ENCODE measurements at places on chromosomes 12 and 14.

DNA sequence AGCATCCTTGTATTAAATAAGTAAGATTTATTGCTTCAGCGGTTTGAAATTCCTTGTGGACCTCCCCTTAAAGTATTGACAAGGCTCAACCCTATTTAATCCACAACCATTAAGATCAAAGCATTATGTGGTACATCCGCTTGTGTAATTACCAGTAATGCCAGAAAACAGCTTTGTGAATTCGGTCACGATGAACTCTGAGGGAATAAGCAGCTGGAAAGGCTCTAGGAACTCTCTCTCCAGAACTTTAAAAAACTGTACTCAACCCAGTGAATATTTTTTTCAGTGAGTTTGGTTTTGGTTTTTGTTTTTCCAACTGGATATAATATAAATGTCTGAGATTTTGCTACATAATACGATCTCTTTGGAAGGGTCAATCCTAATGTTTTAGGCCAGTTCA is 49.3 kb upstream of the DIO2 start:
- no peak for DNase-seq

GRCh38 chr14:49516286-49516685 is 69.9 kb downstream of the RPS29 start:
- no peak for DNase-seq

GRCh38 chr12:42003031-42003430 is 141.6 kb downstream of the GXYLT1 start:
- DNase-seq = no peak

DNA sequence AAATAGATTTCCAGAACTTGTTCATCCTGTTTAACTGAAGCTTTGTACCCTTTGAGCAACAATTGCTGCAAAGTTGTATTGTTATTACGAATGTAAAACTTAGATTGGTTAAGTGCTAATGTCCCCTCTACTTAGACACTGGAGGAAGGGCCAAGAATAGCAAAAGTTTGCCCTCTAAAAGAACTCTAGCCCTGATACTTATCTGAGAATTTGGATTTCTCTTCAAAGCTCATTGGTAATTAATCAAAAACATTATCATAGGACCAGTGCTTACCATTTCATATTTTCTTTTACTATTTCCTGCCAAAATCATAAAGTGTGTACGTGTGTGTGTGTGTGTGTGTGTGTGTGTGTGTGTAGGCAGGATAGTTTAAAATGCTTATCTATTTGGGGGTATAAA is 58.2 kb downstream of the LMNTD1 start:
- DNase-seq = no peak

GRCh38 chr14:95346820-95347219 is 27.1 kb upstream of the CLMN start:
- DNase-seq = no peak

DNA sequence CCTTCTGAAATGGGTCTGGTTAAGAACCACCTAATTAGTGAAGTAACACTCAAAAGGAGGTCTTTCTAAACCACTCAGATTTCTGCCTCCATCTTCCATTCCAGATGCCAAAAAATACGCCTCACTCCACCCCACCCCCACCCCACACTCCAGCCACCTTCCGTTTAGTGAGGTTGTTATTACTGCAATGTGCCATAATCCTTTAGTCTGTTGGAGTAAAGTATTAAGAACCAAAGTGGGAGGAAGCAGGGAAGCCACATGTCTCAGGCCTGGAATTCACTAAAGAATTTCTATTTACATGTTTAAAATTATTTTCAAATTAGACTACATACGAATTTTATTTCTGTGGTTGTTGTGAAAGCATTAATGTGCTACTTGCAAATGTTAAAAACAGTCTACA is 7.4 kb downstream of the KIF21A start:
- DNase-seq = no peak

- no peak for DNase-seq
Observed at GRCh38 chr14:22370084-22370847, 218.8 kb downstream of the DAD1 start.

GRCh38 chr14:74472601-74473000 is 20.5 kb downstream of the NPC2 start:
- no peak for DNase-seq

- DNase-seq = no peak
Observed at GRCh38 chr14:59069163-59069854, 119.2 kb upstream of the DAAM1 start.

DNA sequence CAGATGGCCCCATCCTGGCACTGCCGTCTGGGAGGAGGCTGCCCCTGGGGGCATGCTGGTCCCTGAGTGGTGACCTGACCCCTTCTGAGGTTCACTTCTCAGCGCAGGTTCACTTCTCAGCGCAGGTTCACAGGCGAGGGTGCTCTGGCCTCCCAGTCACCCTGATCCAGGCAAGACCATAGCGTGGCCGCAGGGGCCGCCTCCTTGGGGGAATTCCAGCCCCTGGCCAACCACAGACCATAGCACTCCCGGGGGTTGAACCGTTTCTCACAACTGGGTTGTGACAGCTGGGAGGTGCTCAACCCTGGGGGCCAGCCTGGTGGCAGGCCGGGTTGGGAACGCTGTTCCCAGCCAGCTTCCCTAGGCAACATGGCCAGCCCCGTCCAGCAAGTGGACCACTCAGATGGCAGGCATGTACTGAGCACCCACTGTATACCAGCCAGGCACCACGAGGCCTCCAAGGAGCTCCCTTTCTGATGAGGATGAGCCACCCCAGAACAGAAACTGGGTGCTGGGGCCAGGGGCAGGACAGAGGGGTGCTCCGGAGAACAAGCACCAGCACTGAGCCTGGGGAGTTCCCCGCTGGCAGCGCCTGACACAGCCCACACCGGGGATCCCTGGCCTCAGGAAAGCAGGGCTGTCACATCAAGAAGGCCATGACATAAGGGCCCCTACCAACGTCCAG is 28.3 kb upstream of the ZFP36L1 start:
- DNase-seq = no peak

GRCh38 chr14:96057738-96058137 is 18.6 kb downstream of the C14orf132 start:
- no peak for DNase-seq

DNA sequence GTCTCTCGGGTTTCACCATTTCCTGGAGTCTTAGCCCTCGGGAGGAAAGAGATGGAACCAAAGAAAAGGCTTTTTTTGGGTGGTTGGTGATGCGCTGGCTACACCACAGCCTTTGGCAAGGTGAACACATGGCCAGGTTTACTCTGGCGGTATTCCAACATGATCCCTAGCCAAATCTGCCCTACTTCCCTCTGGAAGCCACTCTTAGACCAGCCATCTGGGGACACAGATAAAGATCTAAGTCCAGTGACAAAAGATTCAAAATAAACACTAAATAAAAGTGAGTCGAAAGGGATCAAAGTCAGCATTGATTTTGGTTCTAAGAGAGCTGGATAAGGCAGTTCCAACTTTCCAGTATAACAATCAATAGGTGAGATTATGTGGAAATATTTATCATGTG is 694.5 kb downstream of the VRK1 start:
- DNase-seq = no peak

DNA sequence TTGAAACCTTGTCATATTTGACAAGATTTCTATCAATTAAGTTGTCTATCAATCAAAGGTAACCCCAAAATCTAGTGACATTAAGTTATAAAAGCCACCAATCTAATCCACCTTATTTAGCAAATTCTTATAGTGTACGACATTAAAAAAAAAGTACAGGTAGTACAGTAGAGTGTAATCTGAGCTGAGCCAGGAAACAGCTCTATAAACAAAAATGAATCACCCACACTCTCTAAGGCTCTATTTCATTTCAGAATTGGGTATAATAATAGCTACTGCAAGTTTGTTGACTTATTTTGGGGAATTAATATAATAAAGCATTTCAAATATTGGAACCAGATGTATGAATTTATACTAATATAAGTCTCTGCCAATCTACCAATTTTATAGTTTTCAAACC is 342.4 kb upstream of the FLRT2 start:
- DNase-seq = no peak

GRCh38 chr12:15527201-15528080 is 205.1 kb downstream of the PTPRO start:
- no peak for DNase-seq

GRCh38 chr14:45559626-45560025 is 306.6 kb upstream of the MIS18BP1 start:
- DNase-seq = no peak

- no peak for DNase-seq
Observed at GRCh38 chr14:97046967-97047366, 249.8 kb downstream of the VRK1 start.

GRCh38 chr14:67562025-67562775 is 29.1 kb downstream of the PLEKHH1 start:
- no peak for DNase-seq

GRCh38 chr14:95311752-95312151 is 8.0 kb downstream of the CLMN start:
- DNase-seq = no peak

DNA sequence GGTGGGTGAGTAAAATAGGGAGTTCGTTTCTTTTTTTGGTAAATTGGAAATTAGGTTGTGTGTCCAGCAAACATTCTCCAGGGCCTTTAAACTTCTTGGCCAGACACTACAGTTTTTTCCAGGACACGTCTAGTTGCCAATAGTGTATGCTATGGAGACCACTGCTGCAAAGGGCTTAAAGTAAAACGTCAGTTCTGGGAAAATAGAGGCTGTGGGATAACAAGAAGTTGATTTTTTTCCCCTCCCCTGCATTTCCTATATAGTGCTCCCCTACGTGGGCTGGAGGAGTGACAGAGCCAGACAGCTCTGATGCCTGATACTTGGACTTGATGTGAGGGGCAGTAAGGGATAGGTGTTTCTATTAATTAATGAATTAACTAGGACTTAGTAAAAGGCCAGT is 2.4 kb downstream of the ACVR1B start:
- no peak for DNase-seq

DNA sequence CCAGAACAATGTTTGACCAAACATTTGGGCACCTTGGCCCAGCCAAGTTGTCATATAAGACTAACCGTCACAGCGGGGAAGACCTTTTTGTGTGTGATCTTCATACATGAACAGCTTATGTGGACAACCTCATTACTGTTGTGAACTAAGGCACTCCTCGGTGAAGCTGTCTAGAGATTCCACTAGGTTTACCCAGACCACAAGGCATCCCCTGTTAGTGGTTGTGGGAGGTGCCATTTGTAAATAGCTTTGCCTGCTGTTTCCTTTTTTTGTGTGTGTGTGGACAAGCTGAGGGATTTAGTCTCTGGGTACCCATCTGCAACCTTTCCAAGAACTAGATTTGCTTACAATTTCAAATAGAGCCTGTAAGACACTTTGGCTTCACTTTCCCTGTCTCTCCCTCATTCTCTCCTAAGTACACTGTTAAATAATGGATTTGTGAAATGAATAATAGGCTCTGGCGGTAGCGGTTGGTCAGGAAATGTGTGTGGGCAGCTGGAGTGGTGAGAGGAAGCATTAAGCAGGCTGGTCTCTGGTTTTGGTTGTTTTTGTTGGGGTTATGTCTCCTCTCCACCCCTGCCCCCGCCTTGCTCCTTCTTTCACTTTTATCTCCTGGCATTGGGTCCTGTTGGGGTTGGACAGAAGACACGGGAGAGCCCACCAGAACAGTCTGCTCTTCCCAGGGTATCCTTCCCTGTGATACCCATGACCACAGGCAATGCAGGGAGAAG is 727.6 kb downstream of the VRK1 start:
- no peak for DNase-seq

GRCh38 chr14:88316521-88316920 is 6.5 kb downstream of the KCNK10 start:
- no peak for DNase-seq

DNA sequence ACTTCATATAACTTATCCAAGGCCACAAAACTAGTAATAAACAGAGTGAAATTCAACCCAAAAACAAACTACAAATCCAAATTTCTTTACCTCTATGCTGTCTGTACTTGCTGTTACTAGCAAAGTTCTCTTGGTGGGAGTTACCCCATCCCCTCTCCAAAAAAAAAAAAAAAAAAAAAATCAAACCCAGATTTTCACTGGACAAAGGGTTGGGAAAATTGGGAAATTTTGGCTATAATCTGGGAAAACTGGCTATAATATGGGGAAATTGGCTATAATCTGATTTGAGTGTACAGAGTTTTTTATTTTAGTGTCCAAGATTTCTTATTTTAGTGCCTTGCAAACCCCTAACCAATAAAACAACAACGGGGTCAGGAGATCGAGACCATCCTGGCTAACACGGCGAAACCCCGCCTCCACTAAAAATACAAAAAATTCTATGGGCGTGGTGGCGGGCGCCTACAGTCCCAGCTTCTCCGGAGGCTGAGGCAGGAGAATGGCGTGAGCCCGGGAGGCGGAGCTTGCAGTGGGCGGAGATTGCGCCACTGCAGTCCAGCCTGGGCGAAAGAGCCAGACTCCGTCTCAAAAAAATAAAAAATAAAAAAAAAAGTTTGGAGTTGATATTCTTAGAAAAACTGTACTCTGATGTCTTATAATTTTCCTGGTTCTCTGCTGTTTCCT is 148.4 kb downstream of the CHST11 start:
- DNase-seq = no peak

- peak; percentile 2 for DNase-seq
Observed at GRCh38 chr12:127270193-127270592, 996.8 kb upstream of the TMEM132C start.

GRCh38 chr12:108825201-108825950 is 32.0 kb downstream of the SSH1 start:
- DNase-seq = no peak

DNA sequence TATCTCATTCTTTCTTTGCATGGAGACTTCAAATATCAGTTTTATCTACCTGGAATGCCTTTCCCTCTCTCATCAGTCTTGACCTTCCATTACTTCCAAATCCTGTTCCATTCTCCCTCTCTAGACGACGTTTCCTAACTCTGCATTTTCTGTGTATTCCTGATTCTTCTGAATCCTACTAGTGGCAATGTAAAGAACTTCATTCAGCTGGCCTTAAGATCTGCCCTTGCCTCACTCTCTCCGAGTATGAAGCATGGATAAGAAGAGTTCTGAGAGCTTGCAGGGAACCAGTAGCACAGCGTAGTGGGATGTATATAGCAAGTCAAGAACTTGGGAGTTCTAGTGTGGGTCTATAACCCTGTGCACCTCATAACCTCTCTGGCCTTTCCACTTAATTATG is 68.5 kb upstream of the HOXC13 start:
- DNase-seq = no peak

- DNase-seq = no peak
Observed at GRCh38 chr14:65834812-65835211, 422.3 kb downstream of the FUT8 start.

DNA sequence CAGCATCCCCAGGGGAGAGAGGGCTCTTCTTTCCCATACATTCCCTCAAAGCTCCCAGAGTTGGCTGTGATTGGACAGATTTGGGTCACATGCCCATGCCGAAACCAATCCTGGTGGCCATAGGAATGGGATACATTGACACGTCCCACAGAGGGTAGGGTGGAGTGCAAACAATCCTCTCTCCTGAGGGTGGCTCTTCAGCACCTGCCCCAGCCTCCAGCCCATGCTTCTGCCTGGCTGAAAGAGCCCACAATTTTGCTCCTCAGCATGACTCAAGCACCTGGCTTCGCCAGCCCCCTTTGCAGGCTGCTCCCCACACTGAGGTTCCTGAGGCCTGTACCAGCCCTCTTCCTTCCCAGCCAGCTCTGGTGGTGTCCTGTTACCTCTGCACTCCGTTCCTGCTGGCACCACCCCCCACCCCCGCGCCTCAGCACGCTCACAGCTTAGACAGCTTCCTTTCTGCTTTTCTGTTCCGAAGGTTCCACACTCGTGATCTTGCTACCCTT is 71.7 kb downstream of the CCDC92 start:
- DNase-seq = no peak

GRCh38 chr14:89534902-89535685 is 118.1 kb upstream of the FOXN3 start:
- DNase-seq = no peak

GRCh38 chr12:111546171-111546570 is 52.9 kb downstream of the ATXN2 start:
- no peak for DNase-seq

Measured in CD4-positive, alpha-beta T cell treated with Interleukin-4 for 1 hour (primary cell).